NCI-H82 (cell line): ENCODE measurements at places on chromosomes 5 and 9.

GRCh38 chr5:36491856-36492255, 114.5 kb upstream of the SLC1A3 start:
- peak; percentile 53 for DNase-seq

- peak; percentile 65 for DNase-seq
Observed at GRCh38 chr9:13278368-13279246, 885 bp downstream of the MPDZ start.

- no peak for DNase-seq
Observed at GRCh38 chr9:129334105-129334935, 156.3 kb upstream of the IER5L start.

- no peak for DNase-seq
Observed at GRCh38 chr5:122170620-122171019, 41.3 kb downstream of the ZNF474 start.

DNA sequence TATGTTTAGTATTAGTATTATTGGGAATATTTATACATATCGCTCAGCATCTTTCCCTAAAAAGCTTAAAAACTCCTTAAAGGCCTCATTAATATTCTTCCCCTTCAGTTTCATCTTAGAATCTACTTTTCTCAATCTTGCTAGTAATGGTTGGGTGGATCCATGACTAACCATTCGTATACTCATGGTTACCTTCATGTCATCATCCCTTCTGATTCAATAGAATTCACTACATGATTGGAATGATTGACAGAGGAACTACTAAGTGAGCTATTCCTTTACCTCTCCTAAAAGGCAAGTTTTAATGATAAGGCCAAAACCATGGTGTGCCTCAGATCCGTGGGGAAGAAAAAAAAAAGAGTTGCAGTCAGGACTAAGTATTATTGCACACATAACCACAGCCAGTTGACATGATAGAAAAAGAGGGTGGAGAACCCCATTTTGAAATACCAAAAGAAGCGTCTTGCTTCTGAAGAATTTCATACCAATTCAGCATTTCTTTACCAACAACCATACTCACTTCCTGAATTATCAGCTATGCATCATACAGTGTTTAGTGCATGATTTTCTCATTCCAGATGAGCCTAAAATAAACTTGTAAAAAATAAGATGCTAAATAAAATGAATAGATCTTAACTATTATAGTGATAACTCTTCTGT, 624.6 kb downstream of the PDE4D start:
- no peak for DNase-seq

GRCh38 chr5:146704949-146705665, 173.4 kb downstream of the PPP2R2B start:
- no peak for DNase-seq

GRCh38 chr9:133528001-133528875, 3.5 kb upstream of the MYMK start:
- DNase-seq = no peak

DNA sequence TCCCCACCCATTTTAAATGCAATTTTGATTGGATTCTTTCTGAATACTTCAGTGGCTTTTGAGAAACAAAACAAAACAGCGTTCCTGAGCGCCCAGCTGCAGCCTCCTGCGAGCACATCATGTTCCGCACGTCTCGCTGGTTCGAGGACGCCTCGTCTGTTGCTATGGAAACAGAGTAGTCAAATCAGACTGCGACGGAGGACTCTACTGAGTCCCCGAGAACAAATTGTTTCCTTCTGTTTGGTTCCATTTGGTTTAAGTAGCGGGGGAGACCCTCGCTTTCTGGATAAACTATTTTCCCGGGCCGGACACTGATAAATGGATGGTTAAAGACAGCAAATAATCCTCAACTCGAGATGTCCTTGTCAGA, 69.0 kb downstream of the SLC28A3 start:
- no peak for DNase-seq
